ENCODE measurements at places on chromosomes 11 and 22.

- DNase-seq, result no peak
Observed at GRCh38 chr11:12052676-12053605, 44.5 kb upstream of the DKK3 start.

- no peak for DNase-seq
Observed at GRCh38 chr11:44600839-44601383, 35.4 kb downstream of the CD82 start.

- DNase-seq, result no peak
Observed at GRCh38 chr11:11265994-11266606, 87.0 kb downstream of the CSNK2A3 start.

- no peak for DNase-seq
Observed at GRCh38 chr22:45298934-45299505, 10.7 kb upstream of the FAM118A start.

- DNase-seq, result no peak
Observed at GRCh38 chr22:37634417-37634924, 5.0 kb upstream of the SH3BP1 start.

GRCh38 chr11:110434952-110435779 lies 5.4 kb downstream of the FDX1 start:
- no peak for DNase-seq

GRCh38 chr11:64180891-64181290 lies 5.1 kb upstream of the STIP1 start:
- DNase-seq, result no peak

- no peak for DNase-seq
Observed at GRCh38 chr11:70824605-70825245, 426.4 kb downstream of the CTTN start.

DNA sequence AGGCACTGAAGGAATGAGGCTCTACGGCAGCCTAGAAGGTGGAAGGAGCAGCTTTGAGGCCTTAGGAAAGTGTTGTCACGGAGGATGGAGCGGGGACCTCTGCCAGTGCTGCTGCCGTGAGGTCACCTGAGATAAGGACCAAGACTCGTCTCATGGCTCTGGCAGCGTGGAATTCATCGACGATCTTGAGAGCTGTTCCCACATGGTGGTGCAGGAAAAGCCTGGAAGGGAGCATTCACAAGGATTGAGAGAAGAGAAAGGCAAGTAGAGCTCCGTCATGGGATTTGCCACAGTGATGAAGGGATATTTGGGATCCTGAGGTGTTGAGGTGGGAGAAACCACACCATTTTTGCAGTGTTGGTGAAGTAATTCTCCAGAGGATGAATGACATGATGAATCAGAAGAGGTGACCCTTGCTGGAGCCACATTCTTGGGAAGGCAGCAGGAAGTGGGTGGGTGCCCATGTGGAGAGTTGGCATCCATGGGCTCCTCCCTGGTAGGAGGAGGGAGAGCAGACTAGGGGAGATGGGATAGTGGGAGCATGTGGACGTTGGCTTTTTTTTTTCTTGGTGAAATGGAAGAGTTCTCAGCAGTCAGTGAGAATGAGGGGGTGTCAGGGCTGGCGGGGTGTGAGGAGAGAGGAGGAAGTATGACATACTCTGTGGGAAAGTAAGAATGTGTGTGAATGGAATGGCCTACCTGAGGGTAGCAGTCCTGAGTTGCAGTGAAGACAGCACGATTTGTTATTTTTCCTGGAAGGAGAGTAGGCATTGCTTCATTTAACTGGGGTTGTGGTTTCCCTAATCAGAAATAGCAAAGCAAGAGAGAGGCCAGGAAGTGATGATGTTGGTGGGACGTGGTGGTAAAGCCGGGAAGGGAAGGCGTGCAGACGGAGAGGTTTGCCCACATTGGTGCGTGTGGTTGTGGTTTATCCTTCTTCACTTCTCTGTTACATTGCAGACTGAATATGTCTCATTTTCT lies 11.1 kb downstream of the PPP6R3 start:
- DNase-seq, result no peak

GRCh38 chr22:50546326-50547262 lies 895 bp downstream of the KLHDC7B start:
- no peak for DNase-seq

DNA sequence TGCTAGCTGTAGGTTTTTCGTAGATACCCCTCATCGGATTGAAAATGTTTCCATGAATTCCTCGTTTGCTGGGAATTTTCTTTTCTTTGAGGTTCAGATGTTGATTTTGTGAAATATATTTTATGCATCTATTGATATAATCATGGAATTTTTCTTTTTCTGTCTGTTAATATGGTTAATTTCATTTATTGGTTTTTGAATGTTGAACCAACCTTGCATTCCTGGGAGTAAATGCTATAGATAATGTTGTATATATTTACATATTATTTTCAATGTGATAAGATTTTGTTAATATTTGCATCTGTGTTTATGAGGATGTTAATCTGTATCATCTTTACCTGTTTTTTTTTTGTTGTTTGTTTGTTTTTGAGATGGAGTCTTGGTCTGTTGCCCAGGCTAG lies 10.6 kb upstream of the NDUFA6 start:
- no peak for DNase-seq

- DNase-seq, result no peak
Observed at GRCh38 chr22:26715392-26715936, 58.1 kb downstream of the MIAT start.

DNA sequence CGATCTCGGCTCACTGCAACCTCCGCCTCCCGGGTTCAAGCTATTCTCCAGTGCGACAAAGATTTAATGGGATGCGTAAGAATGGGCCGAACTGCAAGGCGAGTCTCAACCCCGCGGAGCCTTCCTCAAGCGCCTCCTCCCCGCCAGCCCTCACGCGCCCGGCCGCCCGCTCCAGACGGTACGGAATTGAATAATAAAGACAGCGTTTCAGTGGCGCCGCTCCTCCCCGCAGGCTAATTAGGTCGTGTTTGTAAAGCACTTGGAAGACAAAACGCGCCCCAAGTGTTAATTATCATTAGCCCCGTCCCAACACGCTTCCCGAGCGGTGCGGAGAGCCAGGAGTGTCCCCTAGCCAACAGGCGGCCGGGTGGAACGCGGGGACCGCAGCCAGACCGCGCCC lies 192.0 kb downstream of the BUD13 start:
- no peak for DNase-seq

GRCh38 chr11:64415286-64415685 lies 56.3 kb downstream of the RPS6KA4 start:
- no peak for DNase-seq

- no peak for DNase-seq
Observed at GRCh38 chr11:74682731-74683278, 48.4 kb downstream of the CHRDL2 start.

GRCh38 chr11:111978028-111978771 lies 41.1 kb downstream of the DIXDC1 start:
- peak; percentile 34 for DNase-seq

GRCh38 chr11:45273509-45273908 lies 12.6 kb downstream of the SYT13 start:
- no peak for DNase-seq

DNA sequence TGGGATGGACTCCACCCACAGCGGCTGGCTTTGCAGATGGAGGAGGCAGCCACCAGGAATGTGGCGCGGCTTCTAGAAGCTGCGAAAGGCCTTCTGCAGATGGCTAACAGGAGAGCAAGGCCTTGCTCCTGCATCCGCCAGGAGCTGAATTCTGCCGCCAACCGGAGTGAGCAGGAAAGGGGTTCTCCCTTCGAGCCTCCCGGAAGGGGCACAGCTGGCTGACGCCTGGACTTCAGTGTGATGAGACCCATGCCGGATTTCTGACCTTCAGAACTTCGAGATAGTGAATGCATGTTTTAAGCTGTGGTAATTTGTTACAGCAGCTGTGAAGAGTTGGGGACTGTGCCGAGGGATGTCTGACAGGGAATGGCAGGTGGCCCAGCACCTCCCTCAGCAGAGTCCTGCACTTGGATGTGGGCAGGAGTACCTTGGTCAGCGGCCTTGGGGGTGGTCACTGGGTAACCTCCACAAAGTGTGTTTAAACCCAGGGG lies 7.7 kb downstream of the TBC1D22A start:
- DNase-seq, result no peak

GRCh38 chr22:33835265-33835664 lies 85.0 kb downstream of the LARGE1 start:
- no peak for DNase-seq

- DNase-seq, result no peak
Observed at GRCh38 chr11:130066338-130066737, 3.4 kb upstream of the APLP2 start.

DNA sequence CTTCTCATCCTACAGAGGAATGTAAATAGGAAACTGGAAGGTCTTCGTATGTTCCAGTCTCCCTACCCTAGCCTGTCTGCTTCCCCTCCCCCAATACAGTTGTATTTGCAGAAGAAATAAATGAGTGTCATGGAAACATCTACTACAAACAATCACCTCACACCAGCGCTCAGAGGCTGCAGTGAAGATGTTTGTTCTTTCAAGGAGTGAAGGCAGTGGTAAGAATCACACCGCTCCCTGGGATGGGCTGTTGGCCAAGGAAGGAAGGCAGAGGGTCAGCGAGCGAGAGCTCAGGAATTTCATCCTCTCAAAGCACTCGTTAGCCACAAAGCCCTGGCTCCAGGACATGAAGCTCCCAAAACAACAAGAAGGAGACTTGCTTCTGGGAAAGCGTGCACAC lies 1.1 kb upstream of the IGSF9B start:
- DNase-seq, result no peak
